ENCODE measurements at places on chromosomes 7 and 10. TPM values are rescaled to one million over a fixed set of nuclear protein-coding genes. Genes with fewer than 3 reads are reported as not detected.
A peak's percentile ranks its signal among the peaks of the same experiment; 100 is the strongest.

The MUC3A gene
- total RNA-seq = not detected

The RELN gene
- 0.02 TPM for total RNA-seq

- no peak for DNase-seq
Measured at GRCh38 chr10:62379394-62379793, 5.2 kb downstream of the ZNF365 start.

The MALRD1 gene
- total RNA-seq = not detected

The OR2A12 gene
- total RNA-seq = not detected

DNA sequence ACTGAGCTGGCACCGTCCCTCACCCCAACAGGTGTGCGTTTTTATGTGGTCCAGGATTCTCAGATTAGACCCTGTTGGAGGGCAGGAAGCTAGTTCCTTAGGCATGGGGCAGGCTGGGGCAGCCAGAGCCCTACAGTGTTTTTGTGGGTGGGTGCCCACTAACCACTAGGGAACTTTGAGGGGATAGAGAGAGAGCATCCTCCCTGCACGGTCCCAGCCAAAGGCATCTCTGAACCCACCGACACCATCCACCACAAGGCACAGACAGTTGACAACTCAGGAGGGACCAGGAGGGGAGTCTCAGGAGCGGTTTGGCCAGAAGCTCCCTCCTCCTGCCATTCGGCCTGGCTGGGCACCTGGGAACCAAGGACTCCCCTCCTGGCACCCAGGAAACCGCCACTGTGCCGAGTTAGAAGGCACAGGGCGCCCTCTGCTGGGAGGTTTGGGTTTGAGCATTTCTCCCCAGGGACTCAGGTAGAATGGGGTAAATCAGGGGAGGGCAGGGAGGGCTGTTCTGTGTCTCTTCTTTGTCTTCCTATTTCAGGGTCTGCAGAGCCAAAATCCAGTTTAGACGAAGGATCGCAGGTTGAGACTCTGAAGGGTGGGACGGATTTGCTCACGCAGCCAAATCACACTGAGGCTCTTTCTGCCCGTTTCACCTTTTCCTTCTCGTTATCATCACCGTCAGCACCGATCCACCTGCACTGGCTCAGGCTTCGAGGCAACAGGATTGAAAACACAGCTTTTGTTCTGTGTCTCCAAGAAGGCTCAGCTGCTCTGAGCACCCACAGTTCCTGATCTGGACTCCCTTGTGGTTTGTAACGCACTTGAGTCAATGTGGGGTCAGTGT lies 84.8 kb upstream of the COL13A1 start:
- DNase-seq = no peak

- DNase-seq = peak; percentile 82
Measured at GRCh38 chr10:102299873-102300272, 54.5 kb downstream of the GBF1 start.

DNA sequence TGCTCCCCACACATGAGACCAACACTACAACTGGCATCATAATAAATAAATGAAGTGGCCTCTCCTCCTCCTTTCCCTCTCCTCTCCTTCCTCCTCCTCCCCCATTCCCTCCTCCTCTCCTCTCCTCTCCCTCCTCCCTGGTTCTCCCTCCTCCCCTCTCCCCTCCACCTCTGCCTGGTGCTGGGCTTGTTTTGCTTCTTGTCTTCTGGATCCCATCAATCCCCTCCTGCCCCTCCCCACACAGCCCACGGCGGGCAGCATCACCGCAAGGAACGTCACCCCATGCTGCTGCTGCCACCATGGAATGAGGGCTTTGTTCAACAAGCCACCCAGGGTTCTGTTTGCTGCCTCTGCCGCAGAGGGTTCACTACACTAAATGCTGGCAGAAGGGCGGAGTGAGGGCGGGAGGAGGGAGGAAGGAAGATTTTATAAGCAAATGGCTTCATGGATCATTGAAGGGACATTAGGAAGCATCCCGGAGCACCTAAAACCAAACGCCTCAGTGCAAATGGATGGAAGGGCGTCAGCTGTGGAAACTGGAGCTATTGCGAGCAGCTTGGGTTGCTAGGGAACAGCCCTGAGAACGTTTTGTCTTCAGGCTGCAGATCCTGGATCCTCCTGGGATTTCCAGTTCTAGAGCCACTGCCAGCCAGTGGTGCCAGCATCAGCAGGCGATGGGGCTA lies 379.7 kb upstream of the ZMIZ1 start:
- no peak for DNase-seq

DNA sequence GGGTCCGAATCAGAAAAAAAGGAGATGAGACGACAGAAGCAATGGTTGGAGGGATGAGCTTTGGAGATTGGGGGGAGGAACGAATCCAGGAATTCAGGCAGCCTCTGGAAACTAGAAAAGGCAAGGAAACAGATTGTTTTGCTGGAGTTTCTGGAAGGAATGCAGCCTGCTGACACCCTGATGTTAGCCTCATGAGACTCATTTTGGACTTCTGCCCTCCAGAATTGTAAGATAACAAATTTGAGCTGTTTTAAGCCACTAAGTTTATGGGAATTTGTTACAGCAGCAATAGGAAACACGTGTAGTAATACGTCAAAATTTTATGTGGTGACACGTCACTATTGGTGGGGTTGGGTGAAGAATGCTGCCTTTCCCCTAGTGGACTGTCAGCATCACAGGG lies 25.6 kb upstream of the NPS start:
- no peak for DNase-seq

DNA sequence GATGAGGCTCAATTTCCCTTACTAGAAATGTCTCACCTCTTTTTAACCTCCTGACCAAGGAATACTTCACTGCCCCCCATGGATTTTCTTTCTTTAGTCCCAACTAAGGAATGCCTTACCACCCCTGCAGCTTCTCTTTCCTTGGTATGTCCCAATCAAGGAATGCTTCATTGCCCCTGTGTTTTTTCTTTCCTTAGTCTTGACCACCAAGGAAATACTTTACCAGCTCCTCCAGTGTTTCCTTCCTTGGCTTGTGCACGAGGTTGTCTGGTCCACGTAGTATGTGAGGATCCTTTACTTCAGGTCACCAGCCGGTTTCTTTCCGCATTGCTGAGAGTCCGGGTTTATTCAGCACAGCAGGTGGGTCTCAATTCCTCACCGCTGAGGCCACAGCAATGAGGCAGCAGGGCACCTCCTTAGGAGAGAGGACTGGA lies 59.3 kb downstream of the CYP2C9 start:
- DNase-seq = no peak

GRCh38 chr7:78178319-78178718 lies 379.7 kb downstream of the PHTF2 start:
- no peak for DNase-seq

The MORN4 gene
- 1.9 TPM for total RNA-seq

DNA sequence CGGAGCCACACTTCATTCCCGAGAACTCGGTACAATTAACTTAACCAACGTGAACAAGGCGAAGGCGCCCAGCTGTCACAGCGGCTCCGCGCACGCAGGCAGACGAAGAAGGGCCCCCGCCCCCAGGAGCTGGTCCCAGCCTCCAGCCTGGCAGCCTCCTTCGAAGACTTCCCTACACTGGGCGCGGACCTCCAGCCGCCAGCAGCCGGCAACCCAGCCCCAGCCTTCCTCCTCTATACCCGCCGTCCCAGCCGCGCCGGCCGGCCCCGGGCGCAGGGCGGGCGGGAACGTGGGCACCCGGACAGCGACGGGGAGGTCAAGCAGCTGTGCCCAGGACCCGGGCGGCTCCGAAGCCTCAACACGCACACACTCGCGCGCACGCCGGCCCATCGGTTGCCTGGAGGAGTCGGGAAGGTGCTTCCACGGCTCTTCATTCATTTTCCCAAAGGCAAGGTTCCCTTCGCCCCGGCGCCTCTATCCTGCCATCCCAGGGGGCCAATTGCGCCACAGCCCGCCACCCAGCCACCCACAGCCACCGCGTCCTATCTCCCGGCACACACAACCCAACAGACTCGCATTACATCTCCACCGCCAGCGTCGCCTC lies 1.6 kb downstream of the CHST15 start:
- DNase-seq = no peak

DNA sequence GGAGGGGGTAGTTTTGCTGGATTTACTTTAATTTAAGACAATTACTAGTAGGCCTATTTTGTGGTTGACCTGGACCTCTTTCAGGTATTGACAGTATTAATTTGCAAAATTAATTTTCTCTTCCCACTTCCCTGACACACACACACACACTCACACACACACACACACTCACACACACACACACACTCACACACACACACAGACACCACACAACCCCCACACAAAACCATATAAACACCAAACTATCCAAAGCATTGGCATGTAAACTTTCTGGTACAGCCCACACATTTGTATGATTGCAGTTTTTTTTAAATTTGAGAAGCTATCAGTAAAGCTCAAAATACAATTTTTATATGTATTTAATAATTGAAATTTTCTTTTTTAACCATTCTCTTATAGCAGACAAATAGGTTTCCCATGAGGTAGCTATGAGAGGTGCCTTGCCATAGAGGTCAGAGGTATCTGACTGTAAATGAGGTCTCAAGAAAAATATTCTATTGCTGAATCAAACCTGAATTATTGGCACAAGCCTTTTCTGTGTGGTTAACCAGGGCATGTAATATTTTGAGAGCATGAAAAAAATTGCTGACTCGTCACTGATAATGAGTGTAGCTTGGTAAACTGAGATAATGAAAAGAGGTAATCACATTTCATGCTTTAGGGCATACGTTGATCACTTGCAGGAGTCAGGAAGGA lies 306.5 kb downstream of the GATA3 start:
- DNase-seq = no peak

- DNase-seq = no peak
Measured at GRCh38 chr10:91021901-91022300, 101.0 kb upstream of the ANKRD1 start.

The IL6 gene
- total RNA-seq = 0.16 TPM

The OR2A5 gene
- not detected for total RNA-seq

GRCh38 chr7:21717323-21717722 lies 174.5 kb downstream of the DNAH11 start:
- DNase-seq = no peak

The LIPN gene
- not detected for total RNA-seq

The TMEM184A gene
- total RNA-seq = 1.5 TPM

DNA sequence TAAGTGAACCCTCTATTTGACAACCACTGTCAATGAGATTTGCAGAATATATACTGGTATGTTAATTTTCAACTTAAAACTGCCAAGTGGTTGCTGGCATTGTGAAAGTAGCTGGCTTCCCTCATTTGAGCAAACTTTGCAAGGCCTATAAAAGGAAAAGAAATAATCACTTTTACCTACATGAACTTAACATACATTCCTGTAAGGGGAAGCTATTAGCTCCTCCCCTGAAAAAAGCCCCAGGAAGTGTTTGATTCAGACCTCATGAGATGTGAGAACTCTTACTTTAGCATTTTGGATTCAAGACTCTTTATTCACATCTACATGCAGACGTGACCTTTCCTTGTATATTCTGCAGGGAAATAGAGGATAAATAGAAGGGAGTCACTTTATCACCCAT lies 175.6 kb downstream of the OTUD1 start:
- no peak for DNase-seq

The LDB3 gene
- not detected for total RNA-seq

The METTL27 gene
- total RNA-seq = 14.4 TPM

DNA sequence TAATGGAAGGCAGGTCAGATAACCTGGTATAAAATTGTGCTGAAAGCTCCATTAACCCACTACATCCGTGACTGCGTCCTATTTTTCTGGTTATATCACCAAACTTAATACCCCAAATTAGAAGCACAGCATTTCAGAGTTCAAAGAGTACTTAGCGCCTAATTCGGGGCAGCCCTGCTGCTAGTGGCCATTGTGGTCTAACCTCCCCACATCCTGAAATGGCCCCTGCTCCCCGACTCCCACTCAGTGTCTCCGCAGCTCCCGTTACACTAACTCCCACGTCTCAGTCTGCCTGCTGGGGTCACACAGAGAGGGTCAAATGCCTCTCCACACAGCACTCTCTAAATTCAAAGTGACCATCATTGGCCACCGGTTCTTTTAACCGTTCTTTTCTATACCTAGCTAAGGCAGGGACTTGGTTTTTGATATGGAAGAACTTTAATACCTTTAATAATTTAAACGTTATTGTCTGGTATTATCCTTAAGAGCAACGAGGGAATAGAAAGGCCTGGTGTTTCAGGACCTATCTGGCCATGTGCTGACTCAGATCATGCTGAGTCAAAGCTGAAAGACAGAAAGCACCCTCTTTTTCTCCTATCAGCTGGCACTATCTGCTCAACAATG lies 117.1 kb downstream of the KMT2E start:
- no peak for DNase-seq

DNA sequence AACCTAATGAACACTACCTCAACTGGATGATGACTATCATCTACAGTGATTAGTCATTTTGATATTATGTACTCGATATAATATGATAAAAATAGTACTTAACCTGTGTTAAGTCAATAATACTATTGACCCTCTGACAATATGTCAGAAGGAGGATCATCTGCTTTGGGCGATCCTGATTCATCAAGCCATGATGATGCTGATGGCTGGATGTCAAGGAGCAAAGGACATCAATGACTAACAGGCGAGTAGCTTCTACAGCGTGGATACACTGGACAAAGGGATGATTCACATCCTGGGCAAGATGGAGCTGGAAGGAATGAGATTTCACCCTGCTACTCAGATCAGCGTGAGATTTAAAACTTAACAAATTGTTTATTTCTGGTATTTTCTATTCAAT lies 94.4 kb upstream of the SKAP2 start:
- peak; percentile 90 for DNase-seq

- peak; percentile 32 for DNase-seq
Measured at GRCh38 chr10:6351495-6351894, 148.8 kb downstream of the PFKFB3 start.

- DNase-seq = no peak
Measured at GRCh38 chr7:142133731-142134148, 22.2 kb downstream of the MGAM2 start.

- DNase-seq = no peak
Measured at GRCh38 chr10:133230387-133231195, 574 bp downstream of the UTF1 start.

DNA sequence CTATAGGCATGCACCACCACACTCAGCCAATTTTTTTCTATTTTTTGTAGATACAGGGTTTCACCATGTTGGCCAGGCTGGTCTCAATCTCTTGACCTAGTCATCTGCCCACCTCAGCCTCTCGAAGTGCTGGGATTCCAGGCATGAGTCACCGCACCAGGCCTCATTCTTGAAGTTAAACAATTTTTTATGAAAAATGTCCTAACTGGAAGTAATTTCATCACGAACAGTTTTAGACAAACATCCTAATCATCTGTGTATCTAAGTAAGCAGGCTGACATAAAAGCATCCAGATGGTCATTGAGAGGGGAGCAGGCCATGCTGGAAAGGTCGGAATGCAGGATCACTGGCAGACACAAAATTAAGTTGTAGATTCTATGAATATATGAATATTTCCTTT lies 269.1 kb downstream of the ZMYND11 start:
- peak; percentile 14 for DNase-seq

- DNase-seq = peak; percentile 39
Measured at GRCh38 chr7:142030294-142030693, 34.6 kb downstream of the MGAM start.

- DNase-seq = no peak
Measured at GRCh38 chr7:96319439-96319838, 2.5 kb downstream of the SLC25A13 start.

The CLRN3 gene
- total RNA-seq = not detected

Measured in HT1080 (cell line).